ENCODE measurements at places on chromosomes 16 and 17.

DNA sequence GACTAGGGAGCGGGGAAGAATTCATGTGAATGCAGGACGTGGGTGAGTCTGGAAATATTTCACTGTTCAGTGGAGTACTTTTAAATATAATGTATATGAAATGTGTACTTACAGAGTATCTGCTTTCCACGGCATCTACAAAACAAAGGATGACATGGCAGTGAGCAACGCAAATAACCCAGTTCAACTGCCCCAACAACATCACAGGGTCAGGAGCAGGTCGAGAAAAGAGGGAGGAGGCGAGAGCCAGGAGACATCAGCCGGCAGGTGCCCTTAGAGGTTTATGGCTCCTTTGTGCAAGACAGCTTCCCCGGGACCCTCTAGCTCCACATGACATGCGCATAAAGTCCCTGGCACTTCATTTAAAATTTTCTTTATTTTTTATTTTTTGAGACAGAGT lies 61.1 kb downstream of the PECAM1 start:
- DNase-seq, result no peak

DNA sequence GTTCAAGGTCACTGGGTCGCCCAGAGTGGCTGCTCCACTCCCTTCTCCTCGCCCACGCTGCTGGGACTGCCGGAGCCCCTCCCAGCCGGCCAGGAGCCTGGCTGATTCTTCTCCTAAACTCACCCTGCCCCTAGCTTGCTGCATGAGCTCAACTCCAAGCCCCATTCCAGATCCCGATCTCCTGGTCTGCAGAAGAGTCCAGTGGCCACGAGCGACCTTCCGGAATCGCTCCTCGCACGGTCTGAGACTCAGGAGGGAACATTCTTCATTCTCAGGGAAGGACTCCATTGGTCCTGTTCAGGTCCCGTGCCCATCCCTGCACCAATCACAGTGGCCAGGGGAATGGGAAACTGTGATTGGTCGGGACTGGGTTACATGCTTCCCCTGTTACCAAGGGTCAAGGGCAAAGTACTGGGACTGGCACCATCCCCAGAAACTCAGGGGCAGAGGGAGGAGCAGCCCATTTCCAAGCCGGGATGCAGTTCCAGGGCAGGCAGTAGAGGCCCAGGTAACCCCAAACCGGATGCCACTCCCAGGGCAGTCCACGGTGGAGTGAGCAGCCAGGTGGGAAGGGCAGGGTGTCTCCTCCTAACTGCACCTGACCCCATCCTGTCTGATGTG lies 24.5 kb upstream of the CIBAR2 start:
- DNase-seq, result no peak

DNA sequence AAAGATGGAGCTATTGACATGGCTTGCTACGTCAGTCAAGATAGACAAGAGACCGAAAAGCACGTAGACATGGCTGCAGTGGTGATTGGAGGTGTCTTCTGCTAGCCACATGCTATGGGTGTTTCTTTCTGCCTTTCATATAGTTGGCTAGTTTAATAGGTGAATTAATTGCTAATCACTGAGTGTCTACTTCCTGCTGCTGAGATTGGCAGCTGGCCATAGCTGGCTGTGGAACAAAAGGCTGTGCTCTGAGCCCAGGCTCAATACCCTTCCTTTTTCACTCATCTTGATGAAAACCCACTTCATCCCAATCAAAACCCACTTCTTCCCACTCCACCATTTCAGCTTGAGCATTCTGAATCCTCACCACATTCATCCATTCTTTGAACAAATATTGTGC lies 221.4 kb upstream of the MAF start:
- no peak for DNase-seq

DNA sequence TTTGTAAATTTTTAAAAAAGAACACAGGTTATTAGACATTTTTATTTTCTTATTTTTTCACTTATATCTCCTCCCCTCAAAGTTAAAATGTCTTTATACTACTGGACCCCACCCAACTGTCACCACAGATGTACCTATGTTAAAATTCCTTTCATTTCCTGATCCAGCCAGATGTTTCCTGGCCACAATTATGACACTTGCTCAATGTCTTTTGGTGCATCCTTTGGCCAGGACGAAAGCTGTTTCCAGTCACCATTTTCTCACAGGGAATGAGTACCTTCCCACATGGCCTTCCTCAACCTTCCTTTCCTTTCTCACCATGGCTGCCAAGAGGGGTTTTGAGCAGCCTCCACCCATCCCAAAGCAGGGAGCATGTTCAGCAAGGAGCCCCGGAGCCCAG lies 365.7 kb upstream of the MAF start:
- no peak for DNase-seq

DNA sequence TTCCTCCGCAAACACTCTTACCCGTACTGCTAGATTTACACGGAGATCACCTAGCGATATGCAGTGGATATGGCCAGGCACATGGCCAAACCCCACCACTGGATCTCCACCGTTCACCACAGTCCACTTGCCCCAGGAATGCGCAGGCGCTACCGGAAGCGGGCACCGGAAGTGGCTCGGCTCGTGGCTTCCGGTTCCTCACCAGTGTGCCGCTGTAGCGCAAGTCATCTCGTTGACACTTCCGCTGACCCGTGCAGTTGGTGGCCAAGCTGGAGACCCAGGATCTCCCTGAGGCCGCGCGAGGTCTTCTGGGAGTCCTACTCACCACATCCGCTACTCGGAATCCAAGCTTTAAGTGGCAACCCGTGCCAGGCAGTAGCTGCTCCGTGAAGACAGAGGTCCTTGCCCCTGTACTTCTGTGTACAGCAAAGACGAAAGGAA lies 11.5 kb downstream of the ZNF597 start:
- DNase-seq, result no peak

DNA sequence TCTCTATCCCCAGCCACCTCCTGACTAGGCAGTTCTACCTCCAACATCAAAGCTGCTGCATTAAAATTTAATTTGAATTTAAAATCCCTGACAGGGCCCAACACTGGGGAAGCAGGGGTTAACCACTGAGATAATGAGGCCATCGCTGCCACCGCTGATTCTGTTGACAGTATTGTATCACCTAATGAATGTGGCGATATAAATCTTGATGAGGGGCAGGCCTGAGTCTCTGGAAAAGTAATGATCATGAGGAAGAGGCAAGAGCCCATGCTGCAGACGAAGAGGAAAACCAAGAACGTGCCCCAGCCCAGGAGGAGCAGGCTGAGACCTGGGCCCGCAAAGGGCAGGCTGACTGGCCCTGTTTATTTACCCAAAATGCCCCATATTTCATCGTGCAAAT lies 251.4 kb upstream of the ZFHX3 start:
- DNase-seq, result no peak

Measured in NCI-H187 (cell line).